ENCODE measurements at places on chromosomes 2 and 18.

DNA sequence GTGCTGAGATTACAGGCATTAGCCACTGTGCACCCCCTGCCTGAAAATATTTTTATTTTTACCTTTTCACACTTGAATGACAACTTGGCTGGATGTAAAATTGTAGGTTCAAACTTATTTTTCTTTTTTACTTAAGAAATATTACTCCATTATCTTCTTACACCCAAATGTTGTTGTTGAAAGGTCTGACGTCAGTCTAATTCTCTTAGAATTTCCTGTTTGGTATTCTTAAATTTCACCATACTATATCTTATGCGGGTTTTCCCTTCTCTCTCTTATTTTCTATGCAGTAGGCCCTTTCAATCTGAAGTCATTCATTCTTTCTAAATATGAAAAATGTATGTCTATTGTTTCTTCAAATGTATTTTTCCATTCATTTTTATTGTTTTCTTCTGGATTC lies 29.1 kb upstream of the RAB11FIP5 start:
- DNase-seq = no peak

DNA sequence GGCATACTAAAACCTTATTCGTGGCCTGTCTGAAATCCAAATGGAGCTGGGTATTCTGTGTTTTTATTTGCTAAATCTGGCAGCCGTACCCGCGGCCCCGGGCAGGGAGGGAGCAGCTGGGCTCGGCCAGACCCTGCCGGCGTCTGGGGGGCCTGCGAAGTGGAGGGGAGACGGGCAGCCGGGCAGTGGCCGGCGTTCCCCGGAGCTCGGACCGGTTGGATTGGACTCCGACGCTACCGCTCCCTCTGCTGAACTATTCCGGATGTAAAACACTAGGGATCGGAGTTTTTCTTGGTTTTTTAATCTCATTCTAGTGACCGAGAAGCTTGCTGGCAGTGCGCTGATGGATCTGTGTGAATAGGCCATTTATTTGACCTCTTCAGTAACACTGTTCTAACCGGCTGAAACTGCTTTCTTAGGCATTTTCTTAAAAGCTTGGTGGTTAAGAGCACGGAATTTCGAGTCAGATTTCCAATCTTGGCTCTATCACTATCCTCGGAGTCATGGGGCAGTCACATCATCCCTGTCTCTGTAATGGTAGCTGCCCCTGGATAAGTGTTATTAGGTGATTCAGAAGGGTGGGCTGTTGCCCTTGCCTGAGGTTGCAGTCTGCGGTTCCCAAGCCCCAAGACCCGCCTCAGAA lies 694 bp downstream of the UNC50 start:
- no peak for DNase-seq

DNA sequence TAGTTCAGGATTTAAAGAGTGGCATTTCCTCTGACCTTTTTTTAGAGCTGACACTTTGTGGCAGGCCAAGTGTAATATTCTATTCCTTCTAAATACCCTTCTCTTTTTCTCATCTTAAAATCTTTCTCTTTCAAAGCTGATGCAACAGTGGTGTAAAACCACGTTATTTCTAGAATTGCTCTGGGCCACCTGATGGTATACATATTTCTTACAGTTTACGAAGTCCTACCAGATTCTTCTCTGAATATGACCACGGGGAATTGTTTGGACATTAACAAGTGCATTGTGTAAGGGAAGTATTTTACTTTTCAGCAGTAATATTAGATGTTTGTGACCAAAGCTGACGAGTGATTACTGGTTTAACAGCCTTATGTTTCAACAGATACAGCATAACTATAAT lies 109.9 kb downstream of the PTPRM start:
- no peak for DNase-seq

DNA sequence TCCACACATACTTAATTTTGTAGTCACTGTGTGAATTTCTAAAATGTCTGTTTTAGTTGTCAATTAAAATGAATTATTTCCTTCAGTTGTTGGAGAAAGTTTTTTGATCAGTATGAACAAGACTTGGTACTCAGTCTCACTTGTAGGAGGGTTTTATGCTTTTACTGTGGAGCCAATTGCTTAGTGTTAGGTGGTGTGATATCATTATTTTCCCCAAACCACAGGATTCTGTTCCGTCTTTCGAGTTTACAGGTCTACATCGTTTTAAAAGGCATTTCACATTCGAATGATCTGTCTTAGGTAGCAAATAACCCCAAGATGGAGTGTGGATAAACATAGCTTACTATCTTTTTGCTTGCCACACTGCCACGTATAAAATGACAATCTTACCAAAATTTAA lies 803.1 kb downstream of the SATB2 start:
- DNase-seq = no peak

- DNase-seq = no peak
Observed at GRCh38 chr2:191045141-191045540, 31.2 kb upstream of the STAT1 start.

All from CD4-positive, alpha-beta T cell treated with Interleukin-4 for 1 hour (primary cell).